A549 treated with dexamethasone at 1 μM for 4 hours (cell line): ENCODE measurements at places on chromosomes 3 and 15. TPM values are rescaled to one million over a fixed set of nuclear protein-coding genes. Genes with fewer than 3 reads are reported as not detected.

The OXTR gene
- total RNA-seq = 8.9 to 11.9 TPM (median 10.9 TPM) in 5 replicates

The COLQ gene
- 0.12 to 0.36 TPM (median 0.28 TPM) in 5 replicates for total RNA-seq

The STARD5 gene
- 1.5 to 1.8 TPM (median 1.7 TPM) in 5 replicates for total RNA-seq

The NPAP1 gene
- not detected in 5 replicates for total RNA-seq

The AGBL1 gene
- not detected in 5 replicates for total RNA-seq

The KLHL24 gene
- 5.8 to 10.8 TPM (median 7.5 TPM) in 5 replicates for total RNA-seq

The PLSCR1 gene
- 45.7 to 51.7 TPM (median 49.5 TPM) in 5 replicates for total RNA-seq

The SAXO2 gene
- 0.99 to 3.1 TPM (median 2.4 TPM) in 5 replicates for total RNA-seq
